ENCODE measurements at places on chromosomes 7 and 10. TPM values are rescaled to one million over a fixed set of nuclear protein-coding genes. Genes with fewer than 3 reads are reported as not detected.

Gene KLF14
- total RNA-seq, result 0.66 TPM

Gene ZNF680
- total RNA-seq, result 19.9 TPM

Gene ELN
- total RNA-seq, result 224 TPM

Gene ACHE
- 0.68 TPM for total RNA-seq

Gene AEBP1
- 183 TPM for total RNA-seq

Gene FAM24B
- not detected for total RNA-seq

Gene AKR1D1
- not detected for total RNA-seq

Gene GDF2
- total RNA-seq, result not detected

Gene CPN1
- total RNA-seq, result not detected

Gene CYP3A5
- 191 TPM for total RNA-seq

Gene INMT
- total RNA-seq, result 1.4 TPM

Gene H2BK1
- total RNA-seq, result not detected

Gene PPP1R17
- not detected for total RNA-seq

Gene ASB10
- not detected for total RNA-seq

Gene PDK4
- 2,300 TPM for total RNA-seq

Gene PTF1A
- total RNA-seq, result not detected

All from subcutaneous adipose tissue (tissue), 4 donors.